M059J (cell line): ENCODE measurements at places on chromosomes 1 and 21.
A peak's percentile ranks its signal among the peaks of the same experiment; 100 is the strongest.

- DNase-seq: no peak
These were observed 18.0 kb upstream of the ST3GAL3 start for GRCh38 chr1:43689289-43689688.

DNA sequence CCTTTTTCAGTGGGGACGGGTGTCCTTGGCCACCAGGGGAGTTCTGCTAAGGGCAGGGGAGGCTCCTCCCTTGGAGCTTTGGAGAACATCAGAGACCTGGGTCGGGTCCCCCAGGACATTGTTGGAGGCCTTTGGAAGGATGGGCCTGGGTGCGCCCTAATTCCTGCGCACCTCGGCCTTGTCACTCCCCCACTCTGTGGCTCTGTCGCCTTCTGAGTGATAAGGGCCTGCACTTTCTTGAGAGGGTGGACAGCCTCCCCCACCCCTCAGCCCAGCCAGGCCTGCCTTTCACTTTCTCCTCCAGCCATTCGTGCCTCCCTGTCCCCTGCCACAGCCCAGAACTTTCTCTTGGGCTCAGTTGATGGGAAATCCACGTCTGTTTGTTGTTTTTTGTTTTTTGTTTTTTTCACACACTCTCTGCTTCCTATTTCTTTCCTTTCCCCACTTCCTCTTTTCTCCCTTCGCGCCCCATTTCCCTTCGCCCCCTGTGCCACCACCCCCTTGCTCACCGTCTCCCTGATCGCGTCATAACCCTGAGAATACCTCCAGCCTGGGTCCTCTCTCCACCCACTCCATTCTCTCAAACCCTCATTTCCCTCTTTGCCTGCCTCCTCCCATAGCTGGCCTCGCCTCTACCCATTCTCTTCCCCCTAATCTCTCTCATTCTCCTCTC is 85.6 kb downstream of the PAX7 start:
- DNase-seq: no peak

GRCh38 chr1:159839116-159839849 is 12.6 kb downstream of the SLAMF8 start:
- no peak for DNase-seq

DNA sequence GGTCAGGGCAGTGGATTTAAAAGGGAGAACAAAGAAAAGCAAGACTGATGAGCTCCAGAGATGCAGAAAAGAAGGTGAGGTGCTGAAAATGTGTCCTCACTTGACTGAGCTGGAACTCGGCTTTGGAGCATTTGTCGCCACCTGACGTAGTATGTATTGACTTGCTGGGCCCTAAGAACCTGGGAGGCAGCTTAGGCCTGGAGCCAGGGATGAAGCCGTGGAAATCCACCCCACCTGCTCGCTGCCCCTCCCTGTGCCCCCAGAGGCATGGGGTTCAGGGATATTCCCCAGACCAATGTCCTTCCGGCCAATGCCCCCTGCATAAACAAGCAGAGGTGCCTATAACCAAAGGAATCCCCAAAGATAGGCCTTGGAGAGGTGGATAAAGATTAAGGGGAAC is 14.3 kb downstream of the MRAP start:
- no peak for DNase-seq

- DNase-seq: no peak
These were observed 18.4 kb downstream of the PIGK start for GRCh38 chr1:77200806-77201205.

GRCh38 chr1:220189750-220190347 is 82.4 kb downstream of the RAB3GAP2 start:
- DNase-seq: peak; percentile 39

DNA sequence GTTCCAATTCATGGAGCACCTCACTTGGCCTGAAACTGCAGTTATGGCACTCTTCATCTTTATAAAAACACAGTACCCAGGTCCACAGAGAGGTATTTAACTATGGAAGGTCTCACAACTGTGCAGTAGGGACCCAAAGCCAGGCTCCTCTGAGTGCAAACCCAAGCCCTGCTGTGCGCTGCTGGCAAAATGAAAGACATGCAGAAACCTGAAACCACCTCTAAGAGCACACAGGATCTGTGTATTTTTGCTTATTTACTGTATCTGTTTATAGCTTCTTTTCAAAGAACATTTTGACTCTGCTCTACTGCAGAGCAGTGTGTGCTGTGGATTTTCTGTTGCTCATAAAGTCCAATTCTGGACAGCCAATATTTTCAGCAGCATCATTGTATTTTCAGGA is 166.6 kb downstream of the DSCAM start:
- no peak for DNase-seq

DNA sequence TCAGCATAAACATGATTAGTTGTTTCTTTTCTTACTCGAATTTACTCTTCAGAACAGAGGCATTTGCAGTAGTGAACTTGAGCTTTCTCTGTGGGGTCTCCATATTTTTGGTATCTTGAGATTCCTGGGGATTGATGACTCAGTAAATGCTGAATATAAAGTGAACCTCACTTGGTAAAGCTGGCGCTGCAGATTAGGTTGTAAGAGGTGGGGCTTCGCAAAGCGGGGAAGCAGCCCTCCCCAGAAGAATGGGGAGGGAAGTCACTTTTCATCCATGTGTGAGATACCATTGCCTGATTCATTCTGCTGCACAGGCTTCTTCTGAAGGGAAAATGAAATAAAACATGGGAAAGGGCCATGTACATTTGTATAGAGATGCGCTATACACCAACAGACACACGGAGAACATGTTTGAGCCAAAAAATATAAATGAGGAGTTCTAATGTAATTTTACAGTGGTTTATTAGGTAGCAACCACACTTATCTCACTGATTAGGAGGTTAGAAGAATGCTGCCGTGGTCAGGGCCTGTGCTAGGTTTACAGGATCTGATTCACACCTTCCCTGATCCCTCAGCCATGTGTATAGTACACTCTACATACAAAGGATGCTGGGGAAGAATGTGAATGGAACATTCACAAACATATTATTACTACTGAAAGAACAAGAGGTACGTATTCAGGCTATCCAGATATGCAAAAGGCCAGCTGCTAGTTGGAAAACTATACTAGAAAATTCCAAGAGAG is 63.5 kb downstream of the DNTTIP2 start:
- peak; percentile 26 for DNase-seq

- no peak for DNase-seq
These were observed 170.3 kb upstream of the DUSP10 start for GRCh38 chr1:221912230-221912629.

DNA sequence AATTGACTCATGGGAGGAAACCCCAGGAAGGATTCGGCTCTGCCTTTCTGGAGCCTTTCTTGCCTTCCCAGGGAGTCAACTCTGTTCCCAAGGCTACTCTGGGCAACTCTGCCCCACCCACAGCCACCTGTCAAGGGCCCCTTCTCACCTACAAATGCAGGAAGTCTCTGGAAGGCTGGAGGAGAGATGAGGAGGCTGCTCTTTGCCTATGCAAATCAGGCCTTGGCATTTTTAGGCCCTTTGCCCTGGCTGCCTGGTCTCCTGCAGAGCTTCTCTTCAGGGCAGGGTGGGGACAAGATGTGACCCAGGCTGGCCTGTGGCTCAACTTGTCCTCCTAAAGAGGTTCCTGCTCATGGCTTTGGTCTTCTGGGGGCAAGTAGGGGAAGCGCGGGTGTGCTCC is 5.4 kb downstream of the SLC6A9 start:
- DNase-seq: no peak

GRCh38 chr1:6423321-6423999 is 1.1 kb upstream of the ESPN start:
- peak; percentile 88 for DNase-seq

- peak; percentile 34 for DNase-seq
These were observed 4.1 kb downstream of the WARS2 start for GRCh38 chr1:119136401-119136800.

DNA sequence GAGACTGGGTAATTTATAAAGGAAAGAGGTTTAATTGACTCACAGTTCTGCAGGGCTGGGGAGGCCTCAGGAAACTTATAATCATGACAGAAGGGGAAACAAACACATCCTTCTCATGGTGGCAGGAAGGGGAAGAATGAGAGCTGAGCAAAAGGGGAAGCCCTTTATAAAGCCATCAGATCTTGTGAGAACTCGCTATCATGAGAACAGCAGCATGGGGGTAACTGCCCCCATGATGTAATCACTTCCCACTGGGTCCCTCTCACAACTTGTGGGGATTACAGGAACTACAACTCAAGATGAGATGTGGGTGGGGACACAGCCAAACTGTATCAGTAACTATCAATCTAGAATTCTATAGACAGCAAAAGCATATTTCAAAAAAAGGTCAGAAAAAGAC is 64.7 kb upstream of the ACTRT2 start:
- no peak for DNase-seq

DNA sequence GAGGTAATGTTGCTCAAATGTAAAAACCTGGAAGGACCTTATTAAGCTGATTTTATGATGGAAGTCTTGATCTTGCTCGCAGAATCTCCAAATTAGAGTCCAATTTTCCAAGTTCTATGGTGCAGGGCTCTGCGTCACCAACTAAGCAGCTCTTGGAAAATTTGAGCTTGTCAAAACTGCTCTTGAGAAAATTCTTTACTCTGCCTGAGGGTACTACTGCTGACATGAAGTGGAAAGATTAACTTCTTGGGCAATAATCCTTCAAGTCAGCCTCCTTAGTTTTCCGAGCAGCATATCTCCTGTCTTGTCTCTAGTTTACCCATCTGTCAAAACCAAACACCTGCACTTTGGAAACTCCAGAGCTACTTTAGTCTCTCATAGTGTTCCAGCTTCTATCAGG is 293.7 kb downstream of the KCTD3 start:
- DNase-seq: no peak

- DNase-seq: no peak
These were observed 38.3 kb downstream of the UBASH3A start for GRCh38 chr21:42441963-42442362.

DNA sequence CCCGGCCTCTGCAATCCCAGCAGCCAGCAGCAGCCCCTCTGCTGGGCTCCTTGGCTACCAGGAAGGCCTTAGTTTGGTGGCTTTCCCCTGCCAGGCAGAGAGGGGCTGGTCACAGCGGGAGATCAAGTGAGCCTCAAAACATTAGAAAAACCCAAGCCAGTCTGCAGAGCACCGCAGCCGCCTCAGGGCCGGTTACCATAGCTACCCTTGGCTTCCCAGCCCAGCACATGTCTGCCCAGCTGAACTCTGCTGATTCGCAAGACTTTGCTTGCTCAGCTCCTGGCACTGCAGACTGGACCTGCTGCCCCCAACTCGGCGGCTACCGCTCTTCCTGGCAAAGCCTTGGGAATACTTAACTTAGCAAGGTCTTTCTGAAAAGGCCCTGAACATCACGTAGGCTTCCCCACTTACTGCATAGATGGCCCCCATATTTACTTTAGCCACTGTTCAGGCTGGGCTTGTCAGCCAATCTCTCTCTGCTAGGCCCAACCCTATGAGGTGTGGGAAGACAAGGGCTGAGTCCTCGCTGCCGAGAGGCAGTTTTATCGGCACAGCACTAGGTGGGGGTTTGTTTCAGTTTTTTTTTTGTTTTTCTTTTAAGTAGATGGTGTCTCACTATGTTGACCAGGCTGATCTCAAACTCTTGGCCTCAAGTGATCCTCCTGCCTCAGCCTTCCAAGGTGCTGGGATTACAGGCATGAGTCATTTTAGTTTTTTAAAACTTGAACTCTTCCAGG is 28.6 kb upstream of the PLEKHG5 start:
- peak; percentile 97 for DNase-seq

- no peak for DNase-seq
These were observed 28.4 kb downstream of the NBPF6 start for GRCh38 chr1:108478429-108479015.

DNA sequence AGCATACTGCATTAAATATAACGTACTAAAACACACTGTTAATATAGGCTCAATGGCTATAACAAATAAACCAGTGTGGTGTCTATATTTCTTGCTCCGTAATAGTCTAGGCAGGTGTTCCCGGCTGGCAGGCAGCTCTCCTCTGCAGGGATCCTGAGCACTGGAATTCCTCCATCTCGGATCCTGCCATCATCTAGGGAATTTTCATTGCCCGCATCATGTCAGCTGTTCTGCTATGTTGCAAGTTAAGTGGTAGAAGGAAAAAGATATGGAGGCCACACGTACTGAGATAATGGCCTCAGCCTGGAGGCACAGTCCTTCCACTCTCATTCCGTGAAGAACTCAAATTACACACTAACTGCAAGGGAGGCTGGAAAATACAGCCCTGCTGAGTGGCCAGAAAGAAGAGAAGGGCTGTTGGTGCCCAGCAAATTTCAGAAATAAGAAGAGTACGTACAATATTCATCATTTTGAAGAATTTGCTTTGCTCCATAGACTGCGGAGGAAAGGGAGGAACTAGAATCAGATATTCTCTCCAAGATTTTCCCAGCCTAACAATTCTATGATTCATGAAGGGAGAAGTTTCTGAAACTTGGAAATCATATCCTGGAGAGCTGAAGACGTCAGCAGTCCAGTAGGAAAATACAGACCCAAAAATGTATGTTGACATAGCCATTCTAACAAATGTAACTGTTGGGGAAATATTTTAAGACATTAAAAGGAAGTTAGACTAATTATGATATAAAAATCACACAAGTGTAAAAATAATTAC is 263.3 kb downstream of the MRPL39 start:
- DNase-seq: no peak

- no peak for DNase-seq
These were observed at the start of gene BLACAT1 for GRCh38 chr1:205455581-205456382. Gene BLACAT1, minus strand, starts transcription at chr1:205456045.

- DNase-seq: no peak
These were observed 690.5 kb upstream of the NR5A2 start for GRCh38 chr1:199336745-199337640.

GRCh38 chr1:43532716-43533115 is 2.0 kb downstream of the PTPRF start:
- no peak for DNase-seq

DNA sequence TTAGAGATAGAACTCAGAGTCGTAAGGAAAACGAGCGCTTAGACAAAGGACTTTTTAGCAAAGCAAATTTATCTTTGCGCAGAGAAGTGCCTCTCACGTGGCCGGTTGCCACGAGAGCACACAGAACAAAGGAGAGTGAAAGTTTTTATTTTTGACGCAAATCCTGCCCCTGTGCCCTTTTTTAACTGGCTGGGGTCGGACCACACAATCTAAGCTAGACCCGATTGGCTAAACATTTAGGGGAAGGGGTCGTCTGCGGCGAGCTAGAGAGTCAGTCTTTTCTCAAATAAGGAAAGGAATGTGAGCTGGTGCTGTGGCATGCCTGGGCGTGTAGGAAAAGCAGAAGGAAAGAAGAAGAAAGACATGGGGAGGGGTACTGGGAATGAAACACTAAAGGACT is 2.4 kb downstream of the KRTAP10-2 start:
- no peak for DNase-seq

GRCh38 chr1:180230791-180231505 is 884 bp downstream of the LHX4 start:
- DNase-seq: peak; percentile 71

- no peak for DNase-seq
These were observed 14.0 kb upstream of the DISC1 start for GRCh38 chr1:231612393-231613089.

DNA sequence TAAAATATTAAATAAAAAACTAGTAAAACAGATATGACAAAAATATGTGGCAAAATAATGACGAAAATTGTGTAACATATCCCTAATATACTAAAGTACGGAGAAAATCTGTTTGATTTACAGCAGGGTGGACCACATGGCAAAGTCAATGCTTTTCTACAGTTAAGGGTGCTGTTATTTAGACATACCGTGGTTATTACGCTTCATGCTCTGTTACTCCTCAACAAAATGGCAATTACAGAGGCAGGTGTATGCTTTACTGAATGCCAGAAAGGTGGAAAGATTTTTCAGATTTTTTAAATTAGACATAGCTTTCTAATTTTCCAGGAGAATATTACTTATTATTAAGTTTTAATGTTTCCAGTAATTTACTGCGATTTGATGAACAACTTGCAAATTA is 343.9 kb upstream of the DPYD start:
- DNase-seq: no peak

GRCh38 chr1:59718064-59718988 is 96.4 kb upstream of the HOOK1 start:
- DNase-seq: no peak

GRCh38 chr1:154485910-154486496 is 16.0 kb upstream of the TDRD10 start:
- DNase-seq: no peak
